ENCODE measurements at places on chromosomes 5 and 9.

GRCh38 chr5:72840041-72840440 is 23.6 kb downstream of the TNPO1 start:
- DNase-seq, result no peak

GRCh38 chr9:78669591-78669990 is 372.7 kb downstream of the PSAT1 start:
- no peak for DNase-seq

GRCh38 chr5:147391781-147392180 is 118.1 kb downstream of the DPYSL3 start:
- DNase-seq, result peak; percentile 25

- DNase-seq, result no peak
Observed at GRCh38 chr5:35228310-35228709, 2.0 kb downstream of the PRLR start.

DNA sequence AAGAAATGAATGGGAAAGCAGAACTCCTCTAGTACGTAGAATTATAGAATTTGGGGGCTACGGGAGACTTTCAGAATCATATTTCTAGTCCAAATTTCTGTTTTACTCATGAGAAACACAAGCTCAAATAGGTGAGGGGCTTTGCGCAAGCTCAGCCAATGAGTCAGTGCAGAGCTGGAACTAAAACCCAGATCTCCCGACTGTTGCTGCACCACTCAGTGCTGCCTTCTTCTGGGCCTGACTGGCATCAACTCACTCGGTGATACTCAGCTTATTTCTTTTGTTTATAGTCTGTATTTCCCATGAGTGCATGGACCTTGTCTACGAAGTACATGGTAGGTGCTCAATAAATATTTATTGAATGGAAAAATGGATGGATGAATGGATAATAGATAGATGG is 280.2 kb downstream of the CDK5RAP2 start:
- DNase-seq, result no peak

GRCh38 chr9:87519461-87519860 is 21.8 kb downstream of the DAPK1 start:
- DNase-seq, result no peak

GRCh38 chr5:101942321-101942882 is 353.7 kb downstream of the SLCO4C1 start:
- DNase-seq, result peak; percentile 27

- DNase-seq, result peak; percentile 10
Observed at GRCh38 chr5:127820910-127821553, 117.8 kb downstream of the CCDC192 start.

DNA sequence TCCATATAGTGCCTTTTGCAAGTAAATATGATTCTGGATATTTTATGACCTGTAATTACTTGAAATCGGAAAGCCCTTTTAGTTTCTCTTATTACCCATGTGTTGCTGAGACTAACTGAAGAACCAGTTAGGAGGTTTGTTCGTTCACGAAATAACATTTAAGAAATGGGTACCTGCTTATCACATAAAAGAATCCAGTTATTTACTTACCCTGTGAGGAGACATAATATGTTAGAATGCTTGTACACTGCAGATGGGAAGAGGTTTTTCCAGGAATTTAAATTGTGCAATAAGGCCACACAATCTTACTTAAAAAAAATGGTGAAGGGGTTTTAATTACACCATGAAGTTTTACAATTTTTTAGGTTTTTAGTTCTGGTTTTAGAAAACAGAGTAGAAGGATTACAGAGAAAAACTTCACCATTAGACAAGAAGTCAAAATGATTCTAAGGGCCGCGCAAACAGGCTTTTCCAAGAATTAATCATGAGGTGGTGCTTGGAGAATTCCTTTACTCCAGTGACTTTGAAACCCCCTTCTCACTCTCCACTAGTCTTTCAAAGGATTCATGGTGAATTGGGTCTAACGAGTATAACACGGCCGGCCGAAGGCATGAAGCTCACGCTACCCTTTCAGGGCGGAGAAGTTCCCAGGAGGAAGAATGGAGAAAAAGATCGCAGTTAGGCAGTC is 1.1 kb upstream of the PTGER4 start:
- no peak for DNase-seq

GRCh38 chr9:88922091-88922490 is 69.2 kb upstream of the S1PR3 start:
- DNase-seq, result no peak

DNA sequence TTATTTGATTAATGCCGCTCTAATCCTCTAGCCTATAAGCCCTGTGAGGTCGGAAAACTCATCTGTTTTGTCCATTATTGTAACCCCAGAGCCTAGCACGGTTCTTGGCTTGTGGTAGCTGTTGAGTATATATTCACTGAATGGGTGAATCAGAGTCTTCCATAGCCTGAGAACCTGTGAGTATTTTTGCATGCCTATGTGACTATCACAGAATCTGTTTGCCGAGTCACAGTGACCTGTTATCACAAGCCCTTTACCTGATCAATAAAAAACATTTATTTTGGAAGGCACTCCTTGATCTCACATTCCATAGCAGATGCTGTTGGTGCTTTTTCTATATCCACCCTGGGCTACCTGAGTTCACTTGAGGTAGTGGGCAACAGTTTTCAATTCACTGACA is 125.0 kb upstream of the STC2 start:
- no peak for DNase-seq

GRCh38 chr5:36723912-36724311 is 117.5 kb downstream of the SLC1A3 start:
- no peak for DNase-seq

- DNase-seq, result no peak
Observed at GRCh38 chr5:97936231-97936630, 753.2 kb upstream of the RIOK2 start.

GRCh38 chr5:61620699-61621182 is 288.7 kb downstream of the ZSWIM6 start:
- no peak for DNase-seq

DNA sequence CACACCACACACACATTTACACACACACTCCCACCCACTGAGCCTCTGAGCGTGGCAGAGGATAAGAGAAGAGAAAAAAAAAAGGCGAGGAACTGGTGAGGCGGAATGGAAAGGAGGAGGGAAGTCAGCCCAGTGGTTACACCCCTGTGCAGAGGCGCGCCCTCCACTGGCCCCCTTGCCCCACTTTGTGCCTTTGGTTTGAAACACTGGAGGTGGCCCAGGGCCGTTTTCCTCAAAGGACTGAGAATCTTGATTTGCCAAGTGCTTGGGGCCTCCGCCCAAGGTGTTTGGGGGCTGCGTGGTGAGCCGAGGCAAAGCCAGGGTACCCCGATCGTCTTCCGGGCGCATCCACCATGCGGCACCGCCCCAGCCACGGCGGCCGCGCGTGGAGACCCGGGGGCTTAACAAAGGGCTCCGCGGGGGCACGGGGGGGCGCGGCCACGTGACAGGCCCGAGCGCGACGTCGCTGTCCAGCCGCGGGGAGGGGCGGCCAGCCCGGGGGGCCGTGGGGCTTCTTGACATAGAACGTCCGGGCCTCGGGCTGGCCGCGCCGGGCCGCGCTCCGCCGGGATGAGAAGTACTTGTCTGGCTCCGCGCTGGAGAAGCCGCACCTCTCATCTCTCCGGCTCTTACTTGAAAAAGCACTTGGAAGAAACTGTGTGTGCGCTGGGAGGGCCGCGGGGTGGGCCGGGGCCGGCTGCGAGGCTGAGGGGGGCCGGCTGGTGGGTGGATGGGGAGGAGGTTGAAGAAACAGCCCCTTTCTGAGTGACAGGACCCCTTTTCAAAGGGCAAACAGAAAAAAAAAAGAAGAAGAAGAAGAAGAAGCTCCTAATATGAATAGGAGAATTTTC is 21.0 kb downstream of the NR2F1 start:
- DNase-seq, result no peak

- DNase-seq, result no peak
Observed at GRCh38 chr5:135541807-135542502, 6.2 kb upstream of the NEUROG1 start.

GRCh38 chr5:132426525-132427138 is 57.1 kb downstream of the SLC22A5 start:
- peak; percentile 58 for DNase-seq

GRCh38 chr9:131190191-131190590 is 64.8 kb downstream of the NUP214 start:
- no peak for DNase-seq

DNA sequence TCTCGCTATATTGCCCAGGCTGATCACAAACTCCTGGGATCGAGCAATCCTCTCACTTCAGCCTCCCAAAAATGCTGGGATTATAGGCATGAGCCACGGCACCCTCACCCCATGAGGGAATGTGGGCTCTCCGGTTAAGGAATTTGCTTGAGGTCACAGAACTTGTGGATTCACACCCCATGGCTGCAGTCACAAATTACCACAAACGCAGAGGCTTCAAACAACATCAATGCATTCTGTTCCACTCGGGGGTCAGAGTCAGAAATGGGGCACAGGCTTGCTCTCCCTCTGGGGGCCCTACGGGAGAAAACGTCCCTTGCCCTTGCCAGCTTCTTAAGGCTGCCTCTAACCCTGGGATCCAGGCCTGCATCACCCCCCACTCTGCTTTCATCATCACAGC is 12.2 kb upstream of the SPINK4 start:
- DNase-seq, result no peak

DNA sequence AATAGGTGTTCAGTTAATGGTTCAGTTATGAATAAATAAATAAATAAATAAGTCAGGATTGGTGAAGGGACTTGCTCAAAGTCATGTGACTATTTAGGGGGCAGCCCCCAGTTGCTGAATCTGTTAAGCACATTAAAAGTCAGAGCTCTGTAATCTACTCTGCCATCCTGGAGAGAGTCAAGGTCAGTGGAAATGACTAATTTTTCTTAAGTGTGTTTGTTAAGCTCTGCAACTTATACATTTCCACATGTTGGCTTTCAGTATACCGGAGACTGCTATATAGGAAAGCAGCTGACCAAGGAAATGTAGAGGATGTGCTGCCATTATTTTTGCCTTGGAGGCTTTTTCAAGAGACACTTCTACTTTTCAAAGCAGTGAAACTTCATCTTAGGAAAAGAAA is 57.9 kb downstream of the KIAA1958 start:
- no peak for DNase-seq

- no peak for DNase-seq
Observed at GRCh38 chr5:63697811-63698210, 264.4 kb downstream of the HTR1A start.

All from HepG2 (cell line).